ENCODE measurements at places on chromosomes 6 and 20. TPM values are rescaled to one million over a fixed set of nuclear protein-coding genes. Genes with fewer than 3 reads are reported as not detected.

Gene PACRG
- 2.3 TPM for total RNA-seq

Gene BTN1A1
- not detected for total RNA-seq

Gene GMPR
- total RNA-seq, result not detected

Gene SLC22A7
- not detected for total RNA-seq

Gene FERMT1
- total RNA-seq, result 98.4 TPM

Gene OPRM1
- not detected for total RNA-seq

Gene SPATS1
- total RNA-seq, result not detected

Gene CENPQ
- 10.5 TPM for total RNA-seq

Gene SRF
- total RNA-seq, result 21.0 TPM

Gene TRAM2
- 14.8 TPM for total RNA-seq

Measured in hair follicular keratinocyte (primary cell).